ENCODE measurements at places on chromosomes 7 and 10.

DNA sequence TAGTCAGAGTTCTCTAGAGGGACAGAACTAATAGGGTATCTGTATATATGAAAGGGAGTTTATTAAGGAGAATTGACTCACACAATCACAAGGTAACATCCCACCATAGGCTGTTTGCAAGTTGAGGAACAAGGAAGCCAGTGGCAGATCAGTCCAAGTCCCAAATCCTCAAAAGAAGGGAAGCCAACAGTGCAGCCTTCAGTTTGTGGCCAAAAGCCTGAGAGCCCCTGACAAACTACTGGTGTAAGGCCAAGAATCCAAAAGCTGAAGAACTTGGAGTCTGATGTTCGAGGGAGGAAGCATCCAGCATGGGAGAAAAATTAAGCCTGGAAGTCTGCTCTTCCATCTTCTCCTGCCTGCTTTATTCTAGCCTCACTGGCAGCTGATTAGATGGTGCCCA is 1107.2 kb upstream of the CELF2 start:
- DNase-seq, result no peak

GRCh38 chr10:130372222-130372621 is 236.0 kb downstream of the GLRX3 start:
- no peak for DNase-seq

GRCh38 chr10:127090138-127090537 is 106.3 kb downstream of the INSYN2A start:
- DNase-seq, result no peak

- no peak for DNase-seq
These were observed 27.4 kb upstream of the NFKB2 start for GRCh38 chr10:102368077-102368476.

GRCh38 chr7:36521911-36522310 is 132.2 kb downstream of the ANLN start:
- DNase-seq, result no peak

GRCh38 chr10:129502448-129502847 is 35.4 kb downstream of the MGMT start:
- DNase-seq, result no peak

DNA sequence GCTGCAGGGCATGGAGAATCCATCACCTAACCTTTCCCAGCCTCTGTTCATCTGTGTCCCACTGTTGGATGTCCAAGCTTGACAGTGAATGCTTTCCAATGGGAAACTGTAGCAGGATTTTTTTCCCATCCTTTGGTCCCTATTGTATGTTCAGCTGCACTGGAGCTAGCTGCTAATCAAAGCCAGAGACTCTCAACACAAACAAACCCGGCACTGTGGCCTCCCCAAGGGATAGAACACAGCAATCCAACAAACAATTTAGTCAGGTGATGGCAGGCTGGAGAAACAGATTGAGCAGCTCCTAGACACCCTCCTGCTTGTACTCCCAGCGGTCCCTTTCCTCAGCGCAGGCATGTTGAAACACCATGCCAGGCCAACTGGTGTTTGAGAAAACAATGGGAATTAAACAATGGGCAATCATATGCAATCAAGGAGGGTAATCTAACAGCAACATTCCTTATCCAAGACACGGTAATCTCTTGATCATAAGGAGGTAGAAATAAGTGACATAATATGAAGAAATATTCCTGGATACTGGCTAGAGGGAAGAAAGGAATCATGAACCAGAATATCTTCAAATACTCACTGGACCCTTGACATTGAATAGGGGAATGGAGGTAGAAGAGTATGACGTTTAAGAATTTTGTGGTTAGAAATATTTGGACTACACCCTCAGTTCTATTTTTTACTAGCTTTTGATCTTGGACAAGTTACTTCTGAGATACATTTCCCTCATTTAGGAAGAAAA is 15.0 kb downstream of the PTN start:
- no peak for DNase-seq

GRCh38 chr10:114342976-114343375 is 61.3 kb downstream of the AFAP1L2 start:
- no peak for DNase-seq

DNA sequence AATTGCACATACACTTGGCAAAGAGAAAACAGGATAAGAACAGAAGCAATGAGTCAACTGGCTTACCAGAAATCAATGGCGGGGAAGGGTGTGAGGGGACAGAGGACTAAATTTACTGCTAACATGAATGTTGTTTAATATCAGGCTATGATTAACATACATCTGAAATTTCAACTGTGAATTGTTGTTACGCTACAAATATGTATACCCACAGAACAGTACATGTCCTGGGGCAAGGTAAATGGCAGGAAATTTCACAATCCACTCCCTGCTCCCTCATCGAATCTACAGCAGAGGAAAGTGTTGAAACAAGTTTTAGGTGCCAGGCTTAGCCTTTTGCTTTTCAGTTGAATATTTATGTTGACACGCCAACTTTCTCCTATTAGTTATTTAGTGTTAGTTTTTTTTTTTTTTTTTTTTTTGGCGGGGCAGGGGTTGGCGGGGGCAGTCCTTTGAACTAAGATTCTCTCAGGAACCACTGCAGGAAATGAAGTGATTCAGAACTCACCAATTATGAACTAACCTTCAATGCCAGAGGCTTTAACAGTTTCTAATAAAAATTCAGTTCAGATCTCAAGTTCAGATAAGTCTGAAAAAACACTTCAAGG is 99.0 kb downstream of the UBE2H start:
- no peak for DNase-seq

Data from activated CD4-positive, alpha-beta T cell treated with anti-CD3 and anti-CD28 coated beads, Interleukin-2, Interleukin-4, amounts not matched to agents 100 ng/mL and 50 ng/mL, durations not matched to agents 16 hours and 8 hours (primary cell).